ENCODE measurements at places on chromosomes 16 and 17. TPM values are rescaled to one million over a fixed set of nuclear protein-coding genes. Genes with fewer than 3 reads are reported as not detected.

The YBX2 gene
- 0.28 TPM for total RNA-seq

The BTBD17 gene
- not detected for total RNA-seq

The TERB1 gene
- not detected for total RNA-seq

The TNFRSF17 gene
- total RNA-seq, result not detected

The NATD1 gene
- total RNA-seq, result 9.5 TPM

The ZBTB4 gene
- total RNA-seq, result 42.5 TPM

The SPNS2 gene
- 9.8 TPM for total RNA-seq

The GRN gene
- total RNA-seq, result 245 TPM

The IRX6 gene
- under 0.01 TPM for total RNA-seq

The SLC47A1 gene
- total RNA-seq, result 0.83 TPM

The LPCAT2 gene
- total RNA-seq, result 12.8 TPM

The IGSF6 gene
- 1.2 TPM for total RNA-seq

The PRAC1 gene
- total RNA-seq, result not detected

The MMP2 gene
- 168 TPM for total RNA-seq

The KRT24 gene
- not detected for total RNA-seq

The KRTAP2-1 gene
- total RNA-seq, result not detected

The DHRS7C gene
- total RNA-seq, result not detected

The GAS7 gene
- total RNA-seq, result 54.7 TPM

The HES7 gene
- total RNA-seq, result not detected

The AOC2 gene
- 1.4 TPM for total RNA-seq

The RPUSD1 gene
- total RNA-seq, result 11.8 TPM

The CMTM4 gene
- 6.1 TPM for total RNA-seq

The GNGT2 gene
- total RNA-seq, result 1.6 TPM

The ASGR1 gene
- total RNA-seq, result 0.36 TPM

The TTYH2 gene
- 8.0 TPM for total RNA-seq

The SNAI3 gene
- total RNA-seq, result not detected

The DNASE1 gene
- 10.7 TPM for total RNA-seq

The ATAD5 gene
- 1.7 TPM for total RNA-seq

The SLC5A11 gene
- not detected for total RNA-seq

The KCNH4 gene
- total RNA-seq, result not detected

The LGALS9B gene
- total RNA-seq, result not detected

The HAP1 gene
- total RNA-seq, result 3.9 TPM

The KRT25 gene
- total RNA-seq, result not detected

The KRT9 gene
- total RNA-seq, result not detected

The EVPL gene
- 23.5 TPM for total RNA-seq

The RAB26 gene
- 0.68 TPM for total RNA-seq

The KRT12 gene
- not detected for total RNA-seq

The COX11 gene
- 67.4 TPM for total RNA-seq

The GLP2R gene
- total RNA-seq, result 53.5 TPM

The DGKE gene
- 20.3 TPM for total RNA-seq

The CMTM2 gene
- total RNA-seq, result 0.33 TPM

The PYCARD gene
- 24.6 TPM for total RNA-seq

The PRSS21 gene
- total RNA-seq, result not detected

The ALOX15B gene
- total RNA-seq, result 4.6 TPM

The MPDU1 gene
- 54.8 TPM for total RNA-seq

The CLDN9 gene
- not detected for total RNA-seq

The ABCC3 gene
- total RNA-seq, result 2.6 TPM

The BICDL2 gene
- total RNA-seq, result 0.36 TPM

The MYH3 gene
- total RNA-seq, result 108 TPM

The CTRB2 gene
- total RNA-seq, result not detected

Data from sigmoid colon (tissue), 7 donors.